ENCODE measurements at places on chromosomes 2 and 18.

DNA sequence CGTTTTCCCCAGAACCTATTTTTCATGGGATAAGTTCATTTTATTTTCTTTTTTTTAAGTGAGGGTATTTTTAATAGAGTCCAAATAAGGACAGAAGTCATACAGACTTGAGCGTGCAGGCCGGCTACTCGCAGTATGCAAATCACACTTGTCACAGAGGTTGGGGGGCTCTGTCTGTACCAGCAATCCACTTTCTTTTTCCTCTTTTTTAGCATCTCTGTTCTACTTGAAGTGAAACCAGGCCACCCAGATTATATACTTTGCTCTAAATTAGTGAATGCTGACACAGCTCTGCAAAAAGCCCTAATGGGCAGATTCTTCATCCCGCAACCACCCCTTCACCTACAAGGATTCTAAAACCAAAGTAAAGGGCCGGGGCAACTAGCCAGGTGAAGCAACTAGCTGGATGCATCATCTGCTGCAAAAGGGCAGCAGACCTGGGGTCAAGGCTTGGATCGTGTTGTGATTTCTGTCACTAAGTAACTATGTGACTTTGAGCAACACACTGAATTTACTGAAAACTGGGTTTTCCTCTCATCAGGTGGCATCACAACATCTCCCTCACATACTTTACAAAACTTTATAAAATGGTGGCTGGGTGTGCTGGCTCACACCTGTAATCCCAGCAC is 18.4 kb downstream of the KDSR start:
- DNase-seq, result no peak

DNA sequence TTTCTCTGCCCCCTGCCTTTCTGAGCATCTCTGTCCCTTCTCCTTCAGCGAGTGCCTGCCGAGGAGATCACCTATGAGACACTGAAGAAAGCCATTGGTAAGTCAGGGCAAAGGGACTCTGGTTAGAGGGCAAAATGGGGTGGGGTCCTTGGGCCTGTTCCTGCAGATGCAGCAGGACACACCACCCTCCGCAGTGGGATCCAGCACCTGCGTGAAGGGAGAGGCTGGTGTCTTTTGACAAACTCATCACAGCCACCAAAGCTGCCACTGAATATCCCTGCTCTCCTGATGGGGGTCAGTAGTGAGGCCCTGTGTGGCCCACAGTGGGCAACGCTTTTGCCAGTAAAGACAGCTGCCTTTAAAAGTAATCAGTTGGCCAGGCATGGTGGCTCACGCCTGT is 18.7 kb downstream of the POMC start:
- no peak for DNase-seq

- no peak for DNase-seq
These were observed 138.8 kb downstream of the WDSUB1 start for GRCh38 chr2:159147690-159148089.

- no peak for DNase-seq
These were observed 40.7 kb upstream of the COBLL1 start for GRCh38 chr2:164882276-164882675.

GRCh38 chr18:12751891-12752290 is 49.0 kb downstream of the PSMG2 start:
- DNase-seq, result no peak

GRCh38 chr18:75915941-75916623 is 488.6 kb upstream of the SMIM21 start:
- DNase-seq, result no peak

- no peak for DNase-seq
These were observed 174.9 kb downstream of the SOX11 start for GRCh38 chr2:5867056-5867455.

- DNase-seq, result no peak
These were observed 92.7 kb downstream of the DDX1 start for GRCh38 chr2:15684161-15685039.

DNA sequence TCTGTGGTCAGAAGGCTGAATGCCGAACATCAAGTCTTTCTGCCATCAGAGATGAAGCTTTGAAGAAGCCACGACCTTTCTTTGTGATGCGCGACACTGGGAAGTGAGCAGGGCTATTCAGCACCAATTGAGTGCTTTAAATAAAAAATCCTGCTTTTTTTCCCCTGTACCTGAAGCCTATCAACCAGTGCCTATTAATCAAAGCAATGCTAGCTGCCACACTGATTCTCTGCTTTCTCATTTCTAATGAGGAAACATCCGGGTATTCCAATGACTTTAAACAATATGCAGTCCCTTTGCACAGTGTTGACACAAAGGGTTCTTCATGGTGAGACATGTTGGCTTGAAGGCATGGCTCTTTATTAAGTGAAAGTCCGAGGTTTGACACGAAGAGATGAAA is 88.0 kb downstream of the GALR1 start:
- no peak for DNase-seq

- DNase-seq, result no peak
These were observed 799.2 kb upstream of the RAB6C start for GRCh38 chr2:129180124-129180716.

GRCh38 chr2:42951263-42951938 is 159.0 kb upstream of the HAAO start:
- no peak for DNase-seq

Data from chondrocyte (in vitro differentiated cells).